CD8-positive, alpha-beta memory T cell (primary cell): ENCODE measurements at places on chromosomes 3 and 15.

GRCh38 chr3:123880998-123881561 is 3.1 kb downstream of the MYLK start:
- no peak for DNase-seq

GRCh38 chr3:180926526-180926925 is 14.1 kb downstream of the FXR1 start:
- DNase-seq = no peak

DNA sequence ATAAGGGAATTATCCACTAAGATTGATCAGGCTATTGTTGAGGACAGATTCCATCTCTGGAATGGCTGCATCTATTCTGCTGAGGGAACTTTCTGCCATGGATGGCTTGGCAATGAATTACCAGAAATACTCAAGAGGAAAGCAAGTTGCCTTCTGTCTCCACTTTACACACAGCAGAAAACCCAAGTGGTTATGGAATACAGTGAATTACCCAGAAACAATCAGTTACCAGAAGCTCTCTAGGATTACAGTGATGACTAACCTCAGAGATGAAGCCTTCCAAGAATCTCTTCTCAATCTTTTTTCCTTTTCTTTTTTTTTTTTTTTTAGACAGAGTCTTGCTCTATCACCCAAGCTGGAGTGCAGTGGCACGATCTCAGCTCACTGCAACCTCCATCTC is 183.3 kb downstream of the WDR76 start:
- no peak for DNase-seq

DNA sequence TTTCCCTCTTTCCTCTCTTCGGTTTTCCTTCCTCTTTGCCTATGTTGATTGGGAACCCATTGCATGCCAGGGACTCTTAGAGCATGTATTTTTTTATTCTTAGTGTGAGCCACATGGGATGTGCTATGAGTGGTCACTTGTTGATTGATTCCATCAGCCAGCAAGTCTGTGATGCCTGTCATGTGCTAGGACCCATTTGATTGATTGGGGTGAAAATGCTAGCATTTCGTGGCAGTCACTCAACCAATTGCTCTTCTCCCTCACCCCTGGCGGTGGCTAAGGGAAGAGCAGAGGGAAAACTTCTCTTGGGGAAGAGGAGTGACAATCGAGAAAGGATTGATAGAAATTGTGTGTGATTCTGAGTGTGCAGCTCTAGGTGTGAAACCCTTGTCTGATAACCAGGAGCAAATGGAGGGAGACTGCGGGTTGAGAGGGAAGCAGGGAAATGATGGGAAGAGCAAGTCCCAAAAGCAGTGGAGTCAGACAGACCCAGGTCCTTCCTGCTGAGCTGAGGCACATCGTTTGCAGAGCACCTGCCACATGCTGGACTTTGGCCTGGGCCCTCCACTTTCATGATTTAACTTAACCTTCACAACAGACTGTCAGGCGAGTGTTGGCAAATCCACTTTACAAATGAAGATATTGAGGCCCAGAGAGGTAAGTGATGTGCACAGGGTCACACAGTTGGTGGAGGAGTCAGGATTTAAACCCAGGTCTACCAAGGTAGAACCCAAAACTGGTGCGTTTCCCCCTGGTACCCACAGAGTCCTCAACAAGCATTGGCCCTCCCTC is 40.0 kb downstream of the SLC6A11 start:
- no peak for DNase-seq
